Breast epithelium (tissue), 4 donors: ENCODE measurements at places on chromosomes 1 and 21. TPM values are rescaled to one million over a fixed set of nuclear protein-coding genes. Genes with fewer than 3 reads are reported as not detected.

- no peak for DNase-seq
Observed at GRCh38 chr1:224687465-224687864, 71.3 kb downstream of the CNIH3 start.

Gene KIAA0040
- total RNA-seq = 56.9 TPM

Gene AKIRIN1
- 35.1 TPM for total RNA-seq

Gene CR1
- total RNA-seq = 14.7 TPM

- DNase-seq = no peak
Observed at GRCh38 chr1:209389258-209389657, 194.3 kb upstream of the CAMK1G start.

DNA sequence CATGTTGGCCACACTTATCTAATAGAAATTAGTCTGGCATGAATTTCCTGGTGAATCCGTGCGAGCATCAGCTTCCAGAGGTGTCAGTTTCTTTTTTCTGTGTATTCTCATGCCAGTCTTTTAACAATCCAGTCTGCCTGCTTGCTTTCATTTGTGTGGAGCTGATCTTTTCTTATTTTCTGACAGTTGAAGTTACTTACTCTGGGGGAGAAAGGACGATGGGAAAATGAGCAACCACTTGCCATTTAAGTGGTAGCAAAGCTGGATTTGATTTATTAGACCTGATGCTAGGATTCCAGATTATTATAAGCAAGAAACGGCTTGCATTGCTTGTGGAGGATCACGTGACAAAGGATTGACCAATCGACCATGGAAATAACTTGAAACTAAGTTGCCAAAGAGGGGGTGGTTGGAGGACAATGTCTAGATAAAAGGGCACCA is 24.3 kb upstream of the APP start:
- DNase-seq = no peak

Gene PSRC1
- total RNA-seq = 4.2 TPM

DNA sequence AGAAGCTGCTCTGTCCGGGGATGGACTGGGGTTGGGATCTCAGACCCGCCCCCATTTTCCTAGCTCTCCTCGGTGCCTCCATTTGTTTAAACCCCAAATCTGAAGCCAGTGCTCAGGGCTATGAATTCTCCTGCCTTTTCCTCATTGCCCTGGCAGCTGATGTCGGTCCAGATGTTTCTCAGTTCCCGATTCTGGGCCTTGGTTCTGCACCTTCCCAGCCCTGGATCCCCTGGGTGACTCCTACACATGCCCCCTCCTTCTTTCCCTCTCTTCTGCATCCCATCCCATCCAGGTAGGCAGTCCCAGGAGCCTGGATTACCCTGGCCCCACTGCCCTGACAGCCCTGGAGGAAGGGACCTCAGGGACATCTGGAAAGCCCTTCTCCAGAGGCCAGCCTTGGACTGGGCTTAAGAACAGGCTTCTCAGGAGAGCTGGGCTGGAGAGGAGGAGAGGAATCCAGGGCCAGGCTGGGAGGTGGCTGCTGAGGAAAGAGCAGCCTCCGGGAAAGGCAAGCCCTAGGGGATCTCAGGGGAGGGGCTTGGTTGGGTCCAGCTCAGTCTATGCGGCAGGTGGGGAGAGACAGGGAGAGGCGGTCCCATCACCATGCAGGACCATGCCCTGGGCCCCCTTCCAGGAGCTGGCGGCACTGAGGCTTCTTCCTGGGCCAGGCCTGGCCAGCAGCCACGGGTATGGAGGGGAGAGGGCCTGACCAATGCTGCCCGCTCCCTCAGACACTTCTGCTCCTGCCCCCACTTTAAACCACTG is 6.8 kb upstream of the EPS8L3 start:
- DNase-seq = peak; percentile 53

GRCh38 chr1:61241411-61241838 is 159.1 kb downstream of the NFIA start:
- DNase-seq = no peak

DNA sequence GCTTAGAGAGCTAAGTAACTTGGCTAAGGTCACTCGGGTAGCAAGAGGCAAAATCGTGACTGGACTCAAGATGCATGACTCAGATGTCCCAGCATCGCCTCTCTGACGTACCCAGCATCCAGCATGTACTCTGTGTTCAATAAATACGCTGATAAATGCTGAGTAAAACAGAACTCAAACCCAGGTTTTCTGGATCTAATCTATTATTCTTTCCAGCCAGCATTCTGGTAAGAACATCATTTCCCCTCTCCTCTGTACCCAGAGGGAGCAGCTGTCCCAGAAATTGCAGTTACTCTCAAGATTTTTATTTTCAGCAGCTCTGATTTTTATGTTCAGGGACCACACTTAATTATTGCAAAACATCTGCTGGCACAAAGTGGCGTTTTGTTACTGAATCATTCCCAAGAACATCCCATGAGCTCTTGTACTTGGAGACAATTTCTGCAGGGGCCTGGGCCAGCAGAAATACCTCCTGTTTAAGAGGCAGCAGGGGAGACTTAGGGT is 249.0 kb downstream of the PRDM2 start:
- DNase-seq = no peak

DNA sequence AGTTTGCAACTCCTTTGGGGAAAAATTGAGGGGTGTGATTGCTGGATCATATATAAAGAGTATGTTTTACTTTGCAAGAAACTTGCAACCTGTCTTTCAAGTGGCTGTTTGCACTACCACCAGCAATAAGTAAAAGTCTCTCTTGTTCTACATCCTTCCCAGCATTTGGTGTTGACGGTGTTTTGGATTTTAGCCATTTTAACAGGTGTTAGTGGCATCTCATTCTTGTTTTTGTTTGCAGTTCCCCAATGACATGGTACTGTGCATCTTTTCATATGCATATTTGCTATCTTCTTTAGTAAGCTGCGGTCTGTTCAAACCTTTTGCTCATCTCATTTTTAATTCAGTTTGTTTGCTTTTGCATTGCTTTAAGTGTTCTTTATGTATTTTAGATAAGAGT is 535.5 kb downstream of the LRRIQ3 start:
- DNase-seq = no peak

DNA sequence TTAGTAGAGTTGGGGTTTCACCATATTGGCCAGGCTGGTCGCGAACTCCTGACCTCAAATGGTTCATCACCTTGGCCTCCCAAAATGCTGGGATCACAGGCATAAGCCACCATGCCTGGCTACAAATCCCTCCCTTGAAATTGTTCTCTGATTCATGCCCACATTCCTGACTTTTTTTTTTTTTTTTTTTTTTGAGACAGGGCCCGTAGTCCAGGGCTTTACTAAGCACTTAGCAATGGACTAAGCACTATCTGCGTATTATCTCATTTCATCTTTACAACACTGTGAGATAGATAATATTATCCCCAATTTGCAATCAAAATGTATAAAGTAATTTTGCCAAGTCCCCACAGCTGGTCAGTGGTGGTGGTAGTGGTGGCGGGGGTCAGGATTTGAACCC is 58.9 kb downstream of the VWA5B1 start:
- no peak for DNase-seq

GRCh38 chr1:25647106-25647505 is 30.5 kb downstream of the MAN1C1 start:
- DNase-seq = no peak

Gene EXOC8
- total RNA-seq = 15.0 TPM

- DNase-seq = no peak
Observed at GRCh38 chr1:54309631-54310366, 96.4 kb downstream of the SSBP3 start.

DNA sequence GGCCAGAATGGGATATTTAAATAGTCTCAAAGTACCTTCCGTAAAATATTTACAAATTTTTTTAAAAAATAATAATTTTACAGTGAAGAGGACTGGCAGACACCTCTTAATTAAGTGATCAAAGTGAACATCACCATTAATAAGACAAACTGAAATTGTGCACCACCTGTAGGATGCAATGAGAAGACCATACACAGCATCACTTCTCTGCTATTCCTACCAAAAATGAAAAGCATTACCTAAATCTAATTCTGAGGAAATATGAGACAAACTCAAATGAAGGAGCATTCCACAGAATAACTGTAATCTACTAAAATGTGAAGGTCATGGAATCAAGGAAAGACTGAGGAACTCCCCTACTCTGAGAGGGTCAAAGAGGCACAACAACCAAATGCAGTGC is 68.2 kb upstream of the PRDX6 start:
- DNase-seq = no peak

Gene FOXD2
- 0.32 TPM for total RNA-seq

DNA sequence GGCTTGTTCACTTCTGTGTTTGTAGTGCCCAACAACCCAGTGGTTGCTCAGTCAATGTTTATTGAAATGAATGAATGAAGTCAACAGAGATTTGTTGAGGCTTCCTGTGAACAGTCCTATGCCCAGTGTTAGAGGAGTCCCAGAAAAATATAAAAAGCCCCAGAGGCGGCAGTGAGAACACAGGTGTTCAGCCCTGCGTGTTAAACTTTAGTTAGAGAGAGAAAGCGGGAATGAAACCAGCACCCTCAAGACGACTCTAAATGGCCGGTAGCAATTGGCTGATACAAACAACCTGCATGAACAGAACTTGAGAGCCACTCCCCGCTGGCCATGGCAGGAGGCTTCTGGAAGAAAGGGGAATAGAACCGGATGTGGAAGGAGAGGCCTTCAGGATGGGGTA is 22.6 kb downstream of the TMEM51 start:
- DNase-seq = no peak

Gene ACKR1
- 32.3 TPM for total RNA-seq

GRCh38 chr21:44905728-44906090 is 15.0 kb downstream of the ITGB2 start:
- no peak for DNase-seq

GRCh38 chr1:220902916-220903315 is 23.7 kb downstream of the HLX start:
- no peak for DNase-seq

- DNase-seq = no peak
Observed at GRCh38 chr1:90100566-90100965, 105.7 kb downstream of the ZNF326 start.

Gene TTC39A
- total RNA-seq = 72.1 TPM

DNA sequence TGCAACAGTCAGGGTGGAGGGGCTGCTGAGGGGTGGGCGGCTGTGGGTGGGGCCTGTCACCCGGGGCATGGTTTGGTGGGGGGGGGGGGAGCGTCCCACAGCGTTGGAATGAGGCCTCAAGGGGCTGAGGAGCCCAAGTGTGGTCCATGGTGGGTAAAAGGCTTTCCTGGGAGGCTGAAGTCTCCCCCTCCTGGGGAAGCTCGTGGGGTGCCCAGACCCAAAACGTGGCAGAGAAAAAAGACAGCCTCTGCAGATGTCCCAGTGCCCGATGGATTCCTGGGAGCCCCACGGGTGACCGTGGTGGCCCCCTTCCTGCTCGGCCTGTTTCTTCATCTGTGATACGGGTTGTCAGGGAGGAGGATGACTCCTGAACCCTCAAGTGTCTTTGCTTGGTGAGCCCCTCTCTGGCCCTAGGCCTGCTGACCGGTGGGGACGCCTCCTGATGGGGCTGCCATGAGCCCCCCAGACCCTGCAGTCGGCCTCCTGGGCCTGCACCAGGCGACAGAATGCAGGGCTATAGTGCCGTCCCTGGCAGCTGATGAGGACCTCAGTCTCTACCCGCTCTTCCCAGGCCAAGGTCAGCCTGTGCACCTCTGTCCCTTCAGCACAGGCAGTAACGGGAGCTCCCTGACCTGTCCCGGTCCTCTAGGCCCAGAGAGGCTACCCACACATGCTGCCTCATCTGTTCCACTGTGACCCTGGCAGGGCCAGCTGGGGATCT is 1.1 kb downstream of the OBSCN start:
- DNase-seq = no peak

DNA sequence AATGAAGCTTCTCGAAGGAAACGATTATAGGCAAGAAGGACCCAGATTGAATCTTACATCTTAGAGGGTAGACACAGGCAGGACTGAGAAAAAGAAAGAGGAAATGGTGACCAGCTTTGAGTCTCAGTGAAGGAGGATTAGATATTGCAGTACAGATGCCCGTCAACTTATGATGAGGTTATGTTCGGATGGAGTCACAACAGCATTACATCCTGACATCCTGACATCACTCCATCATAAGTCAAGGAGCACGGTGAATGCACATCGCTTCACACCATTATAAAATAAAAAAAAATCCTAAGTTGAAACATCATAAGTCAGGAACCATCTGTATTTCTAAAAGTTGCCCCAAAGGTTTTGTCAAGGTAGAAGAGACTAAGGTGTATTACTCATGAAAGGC is 312.3 kb upstream of the PLXNA2 start:
- no peak for DNase-seq

DNA sequence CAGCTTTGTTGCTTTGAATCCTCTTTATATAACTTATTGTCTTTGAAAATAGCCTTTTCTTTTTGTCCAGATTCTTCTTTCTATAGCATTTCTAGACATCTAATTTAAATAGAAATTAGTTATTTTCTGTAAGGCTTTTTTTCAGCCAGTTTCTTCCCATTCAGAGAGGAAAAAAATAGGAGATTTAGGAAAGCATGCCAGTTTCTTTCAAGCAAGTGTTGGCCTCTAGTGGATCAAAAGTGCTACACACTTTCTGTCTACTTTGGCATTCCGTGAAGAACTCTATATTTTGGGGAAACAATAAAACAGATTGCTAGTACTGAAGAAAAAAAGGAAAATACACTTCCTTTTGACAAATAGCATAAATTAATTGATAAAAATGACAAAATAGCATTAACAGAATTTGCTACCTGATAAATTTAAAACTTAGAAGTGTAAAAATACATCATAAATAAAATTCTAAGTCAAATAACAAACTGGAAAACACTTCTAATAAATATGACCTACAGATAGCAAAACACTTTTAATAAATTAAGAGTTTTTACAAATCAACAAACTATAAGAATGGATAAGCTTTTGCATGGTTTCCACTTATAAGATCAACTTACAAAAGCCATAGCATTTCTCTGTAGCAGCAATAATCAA is 13.1 kb upstream of the EXO1 start:
- no peak for DNase-seq

DNA sequence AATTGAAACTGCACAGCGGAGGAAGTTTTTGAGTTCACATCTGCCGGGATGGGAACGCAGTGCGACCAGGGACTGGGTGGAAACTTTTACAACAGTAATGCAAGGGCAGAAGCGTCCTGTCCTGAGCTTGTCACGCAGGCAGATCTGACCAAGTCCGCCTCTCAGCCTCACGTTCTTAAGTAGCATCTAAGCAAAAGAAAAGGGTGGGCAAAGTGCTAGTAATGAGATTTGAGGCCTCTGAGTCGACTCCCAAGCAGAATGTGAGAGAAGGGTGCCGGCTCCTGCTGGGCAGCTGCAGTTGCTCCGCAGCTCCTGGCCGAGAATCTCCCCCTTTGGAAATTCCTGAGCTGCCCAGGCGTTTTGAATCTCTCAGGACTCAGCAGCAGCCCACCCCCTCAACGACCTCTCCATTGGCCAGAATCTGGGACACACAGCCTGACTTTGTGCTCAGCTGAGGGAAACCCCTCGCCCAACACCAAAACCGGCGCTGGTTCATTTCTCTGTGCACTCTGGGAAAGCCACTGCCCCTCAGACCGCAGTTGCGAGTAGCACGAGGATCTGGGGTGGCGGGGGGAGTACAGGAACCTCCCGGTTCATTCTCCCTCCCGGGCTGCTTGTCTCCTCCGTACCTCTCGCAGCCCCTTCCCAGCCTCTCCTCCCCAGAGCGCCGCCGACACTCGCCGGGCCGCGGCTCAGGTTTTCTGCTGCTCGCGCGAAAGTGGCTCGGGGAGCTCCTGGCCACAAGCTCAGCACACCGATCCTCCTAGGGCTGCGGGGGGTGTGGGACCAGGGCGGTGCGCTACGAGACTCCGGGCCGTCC is 913 bp upstream of the S1PR1 start:
- DNase-seq = no peak

Gene CFHR1
- total RNA-seq = not detected

GRCh38 chr1:192109576-192109975 is 48.7 kb upstream of the RGS18 start:
- DNase-seq = no peak

GRCh38 chr1:78664763-78665162 is 15.1 kb downstream of the IFI44 start:
- no peak for DNase-seq
